ENCODE measurements at places on chromosomes 2 and 18.

DNA sequence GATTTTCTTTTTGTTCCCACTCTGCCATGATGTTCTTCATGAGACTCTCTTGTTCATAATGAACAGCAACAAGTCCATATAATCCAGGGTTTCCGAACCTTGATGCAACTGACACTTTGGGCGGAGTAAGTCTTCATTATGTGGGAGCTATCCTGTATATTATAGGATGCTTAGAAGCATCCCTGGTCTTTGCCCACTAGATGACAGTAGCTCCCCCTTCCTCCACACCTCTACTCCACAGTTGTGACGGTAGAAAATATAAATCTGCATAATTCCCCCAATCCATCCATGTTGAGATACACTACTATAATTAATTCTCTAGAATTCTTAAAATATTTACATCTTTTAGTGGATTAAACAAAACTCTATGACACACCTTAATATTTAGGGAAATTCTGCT lies 482.2 kb upstream of the CELF4 start:
- DNase-seq, result no peak

- no peak for DNase-seq
These were observed 376.1 kb downstream of the IRS1 start for GRCh38 chr2:226423498-226423960.

DNA sequence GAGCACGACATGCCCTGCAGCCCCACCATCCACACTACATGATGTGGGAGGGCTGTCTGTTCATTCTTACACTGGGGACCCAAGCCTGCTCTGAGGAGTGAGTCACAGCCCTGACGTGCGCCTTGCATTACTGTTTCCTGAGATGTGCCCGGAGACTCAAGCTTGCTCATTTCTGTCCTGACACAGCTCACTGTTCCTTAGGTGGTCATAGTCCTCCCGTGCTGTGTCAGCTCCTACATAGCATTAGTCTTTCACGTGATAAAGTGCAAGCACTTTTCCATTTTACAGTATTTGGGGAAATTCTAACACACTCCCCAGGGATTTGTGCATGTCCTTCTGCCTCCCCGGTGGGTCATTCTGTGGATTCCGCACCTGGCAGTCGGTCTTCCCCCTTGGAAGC lies 46.2 kb upstream of the TRIM43B start:
- DNase-seq, result no peak

- DNase-seq, result no peak
These were observed 297.8 kb upstream of the PIK3C3 start for GRCh38 chr18:41657189-41657588.

- peak; percentile 40 for DNase-seq
These were observed 30.2 kb downstream of the PSD4 start for GRCh38 chr2:113203901-113204519.

- no peak for DNase-seq
These were observed 53.0 kb downstream of the NCKAP5 start for GRCh38 chr2:133515271-133515670.

- no peak for DNase-seq
These were observed 302.6 kb downstream of the MYCN start for GRCh38 chr2:16242906-16243305.

DNA sequence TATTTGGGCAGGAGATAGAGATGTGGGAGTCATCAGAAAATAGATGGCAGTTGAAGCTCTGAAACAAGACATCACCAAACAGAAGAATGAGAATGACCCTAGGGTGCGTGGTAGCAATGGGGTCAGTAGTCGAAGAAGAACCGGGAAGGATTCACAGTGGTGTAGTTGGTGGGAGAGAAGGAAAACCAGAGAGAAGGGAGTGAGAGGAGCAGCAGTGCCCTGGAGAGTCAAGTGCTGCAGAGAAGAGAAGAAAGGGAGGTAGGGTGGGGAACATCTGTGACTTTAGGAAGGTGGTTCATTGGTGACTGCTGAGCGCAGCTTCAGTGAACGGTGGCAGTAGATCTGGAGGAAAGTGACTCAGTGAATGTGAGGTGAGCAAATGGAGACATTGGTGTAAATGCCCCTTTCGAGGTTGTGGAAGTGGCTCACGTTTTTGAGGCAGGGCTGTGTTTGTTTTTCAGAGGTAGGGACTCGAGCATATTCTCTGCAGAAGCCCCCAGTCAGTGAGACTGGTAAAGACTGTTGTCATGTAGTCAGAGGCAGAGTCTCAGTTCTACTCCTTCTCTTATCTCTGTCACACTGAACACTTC lies 36.4 kb downstream of the CDC42EP3 start:
- no peak for DNase-seq

DNA sequence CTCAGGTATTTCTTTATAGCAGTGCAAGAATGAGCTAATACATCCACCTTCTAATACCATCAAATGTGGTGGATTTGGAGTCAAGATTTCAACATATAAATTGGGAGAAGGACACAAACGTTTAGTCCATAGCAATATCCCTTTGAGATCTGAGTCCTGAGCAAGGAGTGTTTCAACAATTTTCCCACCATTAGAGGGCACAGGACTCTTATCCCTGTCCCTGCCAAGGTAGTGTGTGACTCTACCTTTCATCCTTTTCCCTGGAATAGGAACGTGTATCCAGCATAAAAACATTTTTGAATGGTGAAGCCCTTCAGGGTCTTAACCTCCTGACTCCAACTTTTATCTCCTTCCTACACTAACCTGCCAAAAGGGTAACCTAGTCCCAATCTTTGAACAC lies 181.3 kb upstream of the SRD5A2 start:
- no peak for DNase-seq

- peak; percentile 90 for DNase-seq
These were observed 9.9 kb downstream of the FHL2 start for GRCh38 chr2:105388971-105389381.

DNA sequence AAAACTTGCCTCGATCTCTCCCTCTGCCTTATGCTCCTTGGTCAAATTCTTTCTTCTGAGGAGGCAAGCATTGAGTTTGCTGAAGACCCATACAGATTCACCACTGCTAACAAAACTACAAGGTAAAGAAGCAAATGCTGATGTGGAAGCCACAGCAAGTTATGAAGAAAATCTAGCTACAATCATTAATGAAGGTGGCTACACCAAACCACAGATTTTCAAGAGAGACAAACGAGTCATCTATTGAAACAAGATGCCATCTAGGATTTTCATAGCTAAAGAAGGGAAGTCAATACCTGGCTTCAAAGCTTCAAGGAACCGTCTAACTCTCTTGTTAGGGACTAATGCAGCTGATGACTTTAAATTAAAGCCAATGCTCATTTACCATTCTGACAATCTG lies 203.2 kb downstream of the METTL4 start:
- DNase-seq, result no peak

- peak; percentile 76 for DNase-seq
These were observed 54.5 kb downstream of the SCN2A start for GRCh38 chr2:165293440-165294420.

DNA sequence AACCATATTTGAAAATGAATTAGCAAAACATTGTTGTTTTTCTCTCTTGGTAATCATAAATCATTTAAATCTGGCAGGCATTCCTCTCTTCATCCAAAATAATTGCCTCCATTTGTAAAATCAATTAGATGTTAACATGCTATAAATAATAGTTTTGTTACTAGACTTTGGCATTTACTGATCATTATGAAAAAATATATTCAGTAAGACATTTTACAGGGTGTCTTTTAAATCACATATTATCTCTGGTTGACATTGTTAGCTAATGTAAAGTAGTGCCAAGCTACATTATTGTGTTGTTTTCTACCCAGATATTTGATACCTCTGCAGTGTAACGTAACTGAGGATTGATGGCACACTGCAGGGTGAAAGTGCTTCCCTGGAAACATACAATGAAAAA lies 31.8 kb upstream of the DLX1 start:
- no peak for DNase-seq

- no peak for DNase-seq
These were observed 156.7 kb downstream of the WDSUB1 start for GRCh38 chr2:159129824-159130223.

GRCh38 chr2:9644603-9645002 lies 13.8 kb upstream of the YWHAQ start:
- no peak for DNase-seq

- peak; percentile 59 for DNase-seq
These were observed 33.7 kb upstream of the NPAS2 start for GRCh38 chr2:100786297-100786658.

- DNase-seq, result no peak
These were observed 60.7 kb downstream of the CXCR4 start for GRCh38 chr2:136057023-136057801.

DNA sequence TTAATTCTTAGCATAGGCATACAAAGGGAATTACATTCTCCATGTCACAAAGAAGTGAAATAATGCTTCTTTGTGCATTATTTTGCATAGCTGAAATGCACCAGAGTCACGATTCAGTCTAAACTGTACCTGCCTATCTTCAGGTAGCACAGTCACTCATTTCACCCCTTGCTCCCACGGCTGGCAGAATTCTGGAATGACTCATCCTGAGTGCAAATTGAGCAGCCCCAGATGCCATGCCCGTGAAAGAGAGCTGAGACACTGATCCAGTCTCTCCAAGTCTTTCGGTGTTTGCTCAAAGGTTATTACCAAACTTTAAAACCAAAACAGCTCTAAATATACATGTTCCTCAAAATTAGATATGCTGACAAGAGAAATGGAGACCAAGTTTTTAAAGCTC lies 168.3 kb upstream of the POU3F3 start:
- no peak for DNase-seq

DNA sequence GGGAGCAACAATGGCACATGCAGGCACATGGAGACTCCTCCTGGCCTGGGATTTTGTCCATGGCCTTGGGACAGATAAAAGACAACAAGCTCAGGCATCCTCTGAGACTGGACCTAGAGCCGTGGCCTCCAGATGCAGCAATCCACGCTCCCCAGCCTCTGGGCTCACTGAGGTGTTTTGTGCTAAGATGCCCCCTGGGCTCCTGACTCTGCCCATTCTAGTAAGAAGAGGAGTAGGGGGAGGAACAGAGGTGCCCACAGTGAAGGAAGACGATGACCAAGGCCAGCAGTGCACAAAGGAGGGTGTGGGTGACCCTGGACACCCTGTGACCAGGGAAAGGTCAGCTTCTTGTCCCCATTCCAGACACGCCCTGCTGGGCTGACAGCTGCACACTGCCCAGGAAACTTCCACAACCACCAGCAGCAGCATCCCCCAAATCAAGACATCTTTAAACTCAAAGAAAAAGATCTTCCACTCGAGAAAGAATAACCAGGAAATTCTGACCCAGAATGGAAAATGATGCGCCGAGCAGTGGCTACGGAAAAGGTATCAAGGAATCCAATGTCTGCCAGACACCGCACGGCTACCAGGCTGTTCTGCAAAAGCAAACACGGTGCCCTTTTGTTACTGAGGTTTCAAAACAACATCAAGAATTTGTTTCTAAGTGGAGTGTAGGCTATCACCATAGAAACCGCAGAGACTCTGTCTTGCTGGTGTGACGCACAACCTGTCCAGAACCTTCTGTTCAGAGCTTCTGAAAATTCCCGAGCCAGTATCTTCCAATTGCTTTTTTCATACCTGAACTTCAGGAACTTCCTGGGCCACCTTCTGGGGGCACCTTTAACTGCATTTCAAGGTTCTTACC lies 65.5 kb downstream of the ZNF516 start:
- DNase-seq, result no peak

DNA sequence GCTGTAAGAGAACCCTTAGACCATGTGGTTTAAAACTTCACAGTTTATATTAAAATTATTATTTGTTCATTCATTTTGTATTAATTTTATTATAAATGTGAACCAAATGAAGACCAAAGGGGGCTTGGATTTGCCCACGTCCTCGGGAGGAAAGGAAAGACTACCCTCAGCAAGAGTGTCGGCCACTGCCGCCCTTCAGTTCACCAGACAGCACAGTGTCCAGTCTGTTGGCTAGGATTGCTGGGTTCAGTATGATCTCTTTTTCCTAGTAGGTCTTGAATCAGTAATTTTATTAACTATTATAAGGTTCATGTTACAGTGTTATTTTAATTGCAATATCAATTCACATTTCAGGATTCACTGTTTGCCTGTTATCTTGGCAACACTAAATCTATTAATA lies 78.2 kb upstream of the CHRNA1 start:
- DNase-seq, result no peak

GRCh38 chr2:128783896-128784295 lies 465.2 kb upstream of the HS6ST1 start:
- no peak for DNase-seq

GRCh38 chr18:77205769-77206168 lies 43.9 kb upstream of the GALR1 start:
- DNase-seq, result no peak

DNA sequence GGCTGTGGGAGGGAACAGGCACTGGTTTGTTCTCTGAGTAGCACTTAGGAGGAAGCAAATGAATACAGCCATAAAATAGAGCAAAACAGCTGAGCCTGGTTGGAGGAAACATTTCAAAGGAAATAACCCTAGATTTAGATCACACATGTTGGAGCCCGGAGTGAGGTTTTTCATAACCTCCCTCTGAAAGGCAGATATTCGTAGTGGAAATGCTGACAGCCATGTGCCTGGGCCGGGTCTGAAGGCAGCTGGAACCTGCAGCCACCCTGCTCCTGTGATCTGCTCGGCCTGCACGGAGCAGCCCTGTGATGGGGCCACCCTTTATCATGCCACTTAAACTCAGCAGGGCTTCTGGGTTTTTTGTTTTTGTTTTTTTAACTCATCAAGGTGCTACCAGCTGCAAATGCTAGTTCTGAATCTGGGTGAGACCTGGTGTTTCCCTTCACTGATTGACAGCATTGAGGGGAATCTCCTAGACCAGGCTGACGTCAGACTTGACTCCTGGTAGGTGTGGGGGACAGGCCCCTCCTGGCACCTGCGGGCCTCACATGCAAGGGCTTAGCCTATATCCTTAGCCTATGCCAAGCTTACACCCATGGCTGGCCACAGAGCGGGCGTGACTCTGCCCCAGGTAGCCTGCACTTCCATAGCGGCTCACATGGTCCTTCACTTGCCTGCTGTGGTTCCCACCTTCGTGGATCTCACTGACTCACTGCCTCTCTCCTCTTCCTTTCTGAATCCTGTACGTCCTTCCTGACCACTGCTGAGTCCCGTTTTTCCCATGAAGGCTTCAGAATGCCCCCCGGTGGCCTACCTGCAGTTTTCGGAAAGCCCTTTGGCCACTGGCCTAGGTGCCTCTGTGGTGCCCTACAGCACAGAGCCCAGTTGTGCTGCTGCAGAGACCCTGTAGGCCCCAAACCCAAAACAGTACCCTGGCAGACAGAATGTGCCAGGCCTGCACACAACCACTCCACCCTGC lies 217.3 kb downstream of the SEPTIN10 start:
- DNase-seq, result no peak

Measured in AG09319 (cell line).